ENCODE measurements at places on chromosomes 13 and 19. TPM values are rescaled to one million over a fixed set of nuclear protein-coding genes. Genes with fewer than 3 reads are reported as not detected.

- DNase-seq = no peak
- H3K4me3 ChIP-seq = no peak overlapping the region
- peaks cover 6% of the 10 kb centered on the region for H3K36me3 ChIP-seq
- H3K27me3 ChIP-seq = no peaks in the 10 kb centered on the region
Observed at GRCh38 chr19:6273701-6274601, 5.8 kb downstream of the MLLT1 start.

Gene PSG7
- total RNA-seq = not detected

Gene AZU1
- total RNA-seq = 1.8 TPM

DNA sequence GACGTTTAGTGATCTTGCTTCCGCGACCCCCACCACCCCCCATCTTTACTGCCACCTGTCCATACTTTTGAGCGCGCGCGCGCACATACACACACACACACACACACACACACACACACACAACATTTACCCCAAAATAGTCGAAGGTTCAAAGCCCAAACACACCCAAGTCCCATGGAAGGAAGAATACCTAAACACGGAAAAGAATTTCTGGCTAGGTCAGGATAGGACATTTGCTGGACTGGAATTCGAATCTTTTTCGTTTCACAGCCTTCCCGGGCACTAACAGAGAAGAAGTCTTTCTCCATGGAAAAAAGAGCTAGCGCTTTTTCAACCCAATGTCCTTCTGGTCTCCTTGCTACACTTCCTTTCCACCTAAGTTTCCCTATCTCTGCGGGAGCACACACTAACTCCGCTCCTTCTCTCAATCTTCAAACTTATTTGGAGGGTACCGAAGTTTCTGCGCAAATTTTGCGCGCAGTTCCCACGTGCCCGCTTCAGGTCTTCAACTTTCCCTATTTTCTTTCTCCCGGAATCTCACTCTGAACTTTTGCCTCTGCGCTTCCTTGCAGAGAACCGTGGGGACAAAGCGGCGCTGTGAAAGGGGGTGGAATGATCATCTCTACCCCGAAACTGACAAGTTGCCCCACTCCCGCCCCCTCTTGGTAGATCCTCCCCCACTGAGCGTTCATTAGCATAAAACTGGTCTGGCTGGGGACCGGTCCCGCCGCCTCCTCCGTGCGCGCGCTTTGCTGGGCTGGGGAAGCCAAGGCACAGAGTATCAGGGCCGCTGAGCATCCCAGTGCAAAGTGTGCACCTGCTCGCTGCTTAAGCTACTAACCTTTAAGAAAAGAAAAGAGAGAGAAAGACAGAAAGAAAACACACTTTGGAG lies 2.7 kb downstream of the DACH1 start:
- peak overlapping the region; percentile 56 for H3K4me3 ChIP-seq
- peaks cover 12% of the 10 kb centered on the region for H3K27me3 ChIP-seq
- no peak overlapping the region for H3K27ac ChIP-seq
- DNase-seq = no peak

GRCh38 chr13:44266305-44266704 lies 107.3 kb upstream of the SERP2 start:
- no peaks in the 10 kb centered on the region for H3K36me3 ChIP-seq
- H3K4me3 ChIP-seq = no peak overlapping the region
- no peak overlapping the region for H3K27ac ChIP-seq

DNA sequence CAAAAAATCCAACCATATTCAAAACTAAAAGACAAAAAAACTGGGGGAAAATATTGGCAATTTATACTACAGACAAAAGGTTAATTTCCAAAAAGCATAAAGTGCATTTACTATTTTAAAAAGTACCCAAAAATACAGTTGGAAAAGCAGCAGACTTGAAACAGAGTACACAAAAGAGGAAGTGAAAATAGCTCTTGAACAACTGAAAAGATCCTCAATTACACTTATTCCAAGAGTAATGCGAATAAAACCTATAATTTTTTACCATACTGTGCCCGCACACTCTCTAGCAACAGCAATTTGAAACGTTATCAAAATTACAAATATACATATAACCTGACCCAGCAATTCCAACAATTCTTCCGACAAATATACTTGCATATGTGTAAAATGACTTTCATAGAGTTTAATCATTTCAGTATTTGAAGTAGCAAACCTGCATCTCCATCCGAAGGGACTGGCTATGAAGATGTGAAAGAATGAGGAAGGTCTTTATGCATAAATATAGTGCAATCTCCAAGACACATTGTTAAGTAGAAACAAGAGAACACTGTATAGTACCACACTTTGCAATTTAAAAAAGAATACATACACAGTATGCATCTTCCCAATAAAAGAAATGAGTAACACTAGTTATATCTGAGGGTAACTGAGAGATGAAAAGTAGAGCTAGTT lies 25.4 kb downstream of the ALG5 start:
- no peaks in the 10 kb centered on the region for H3K4me1 ChIP-seq
- no peak for DNase-seq
- H3K27ac ChIP-seq = no peak overlapping the region
- no peak overlapping the region for H3K4me3 ChIP-seq
- no peaks in the 10 kb centered on the region for H3K27me3 ChIP-seq

DNA sequence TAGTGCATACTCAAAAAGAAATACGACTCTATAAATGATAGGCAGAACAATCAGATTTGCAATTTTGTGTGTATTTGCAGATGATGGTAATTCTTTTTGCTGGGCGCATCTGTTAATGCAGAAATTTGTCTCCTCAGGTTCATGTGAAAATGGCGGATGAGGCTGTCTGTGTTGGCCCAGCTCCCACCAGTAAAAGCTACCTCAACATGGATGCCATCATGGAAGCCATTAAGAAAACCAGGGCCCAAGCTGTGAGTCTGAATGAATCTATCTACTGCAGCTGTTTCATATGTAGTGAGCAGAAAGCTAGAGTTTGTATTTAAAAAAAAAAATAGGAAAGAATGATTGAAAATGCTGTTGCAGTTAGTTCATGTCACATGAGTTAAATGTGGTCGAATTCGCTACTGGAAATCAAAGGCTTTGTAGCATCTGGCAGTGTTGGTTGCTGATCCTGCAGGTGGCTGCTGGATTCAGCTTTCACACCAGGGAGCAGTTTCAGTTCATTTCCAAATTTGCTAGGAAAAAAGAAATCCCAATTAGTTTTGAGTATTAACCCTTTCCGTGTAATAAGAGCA lies 66.0 kb downstream of the PCCA start:
- H3K27me3 ChIP-seq = no peaks in the 10 kb centered on the region
- H3K36me3 ChIP-seq = peaks cover 2% of the 10 kb centered on the region
- H3K27ac ChIP-seq = no peak overlapping the region
- H3K4me1 ChIP-seq = no peaks in the 10 kb centered on the region

Gene CTXN1
- total RNA-seq = not detected

DNA sequence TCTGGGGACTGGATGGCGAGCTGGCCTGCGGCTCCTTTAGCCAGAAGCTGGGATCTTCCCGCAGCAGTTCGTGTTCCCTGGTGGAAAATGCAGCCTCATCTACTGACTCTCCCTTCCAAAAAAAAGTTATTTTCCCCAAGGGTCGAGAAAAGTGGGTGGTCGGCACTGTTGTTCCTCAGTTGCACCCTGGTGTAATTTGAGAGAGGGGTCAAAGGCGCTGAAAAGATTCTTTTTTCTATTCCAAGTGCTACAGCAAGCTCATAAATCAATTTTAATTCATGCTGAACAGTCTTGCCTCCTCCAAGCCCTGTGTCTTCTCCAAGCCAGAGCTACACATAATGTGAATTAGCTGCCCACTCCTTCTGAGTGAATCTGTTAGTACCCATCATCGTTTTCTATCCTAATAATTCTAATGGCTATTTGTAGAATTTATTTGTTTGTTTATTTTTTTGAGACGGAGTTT lies 774 bp downstream of the SLC25A15 start:
- H3K27ac ChIP-seq = peak overlapping the region; percentile 37
- H3K27me3 ChIP-seq = no peaks in the 10 kb centered on the region
- peaks cover 5% of the 10 kb centered on the region for H3K36me3 ChIP-seq
- peak overlapping the region; percentile 59 for H3K4me3 ChIP-seq
- DNase-seq = no peak
- H3K4me1 ChIP-seq = peaks cover 15% of the 10 kb centered on the region

GRCh38 chr19:42285541-42285941 lies 16.4 kb upstream of the PRR19 start:
- DNase-seq = no peak
- peaks cover 48% of the 10 kb centered on the region for H3K4me1 ChIP-seq
- H3K27me3 ChIP-seq = no peaks in the 10 kb centered on the region
- peaks cover 36% of the 10 kb centered on the region for H3K36me3 ChIP-seq
- H3K4me3 ChIP-seq = no peak overlapping the region

Gene GPALPP1
- 32.4 TPM for total RNA-seq

Gene SLC10A2
- total RNA-seq = not detected

DNA sequence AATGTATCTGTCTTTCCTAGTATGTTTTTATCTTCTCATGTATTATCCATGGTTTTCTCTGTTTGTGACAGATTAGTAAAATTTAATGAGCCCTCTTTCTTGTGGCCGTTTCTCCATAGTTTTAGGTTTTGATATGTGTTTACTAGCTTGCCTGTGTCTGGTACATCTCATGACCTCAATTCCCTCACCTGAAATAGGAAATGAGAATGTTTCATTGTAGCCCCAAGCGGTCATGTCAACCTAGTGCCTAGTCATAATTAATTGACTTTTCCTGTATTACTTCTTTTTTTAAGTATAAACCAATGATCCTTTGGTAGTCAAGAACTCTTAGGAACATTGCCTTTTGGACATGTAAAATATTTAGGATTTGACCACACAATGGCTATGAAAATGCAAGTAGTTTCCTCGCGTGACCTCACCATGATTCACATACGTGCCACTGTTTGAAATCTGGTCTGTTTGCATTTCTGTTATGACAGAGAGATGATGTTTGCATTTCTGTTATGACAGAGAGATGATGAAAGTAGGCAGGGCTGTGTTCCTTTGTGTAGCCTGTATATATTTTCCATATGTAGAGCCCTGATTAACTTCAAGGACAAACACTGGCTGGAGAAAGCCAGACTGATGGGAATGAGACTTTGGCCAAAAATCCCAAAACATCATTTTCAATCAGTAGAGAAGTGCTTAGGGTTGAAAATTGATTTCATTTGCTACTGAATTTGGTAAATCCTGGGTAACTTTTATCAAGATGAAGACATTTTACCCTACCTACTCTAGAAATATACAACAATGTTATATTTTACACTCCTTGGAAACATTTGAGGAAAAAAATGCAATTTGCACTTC lies 104.8 kb downstream of the TNFRSF19 start:
- H3K4me3 ChIP-seq = no peak overlapping the region
- no peak overlapping the region for H3K27ac ChIP-seq
- H3K27me3 ChIP-seq = peaks cover 8% of the 10 kb centered on the region
- no peak for DNase-seq
- no peaks in the 10 kb centered on the region for H3K36me3 ChIP-seq

Gene PIK3R2
- 26.4 TPM for total RNA-seq

Gene ERICH6B
- not detected for total RNA-seq

- peak overlapping the region; percentile 73 for H3K27ac ChIP-seq
- H3K36me3 ChIP-seq = peaks cover 2% of the 10 kb centered on the region
- H3K4me3 ChIP-seq = peak overlapping the region; percentile 15
- no peak for DNase-seq
- no peaks in the 10 kb centered on the region for H3K27me3 ChIP-seq
Observed at GRCh38 chr13:41004875-41005693, 14.0 kb downstream of the ELF1 start.

DNA sequence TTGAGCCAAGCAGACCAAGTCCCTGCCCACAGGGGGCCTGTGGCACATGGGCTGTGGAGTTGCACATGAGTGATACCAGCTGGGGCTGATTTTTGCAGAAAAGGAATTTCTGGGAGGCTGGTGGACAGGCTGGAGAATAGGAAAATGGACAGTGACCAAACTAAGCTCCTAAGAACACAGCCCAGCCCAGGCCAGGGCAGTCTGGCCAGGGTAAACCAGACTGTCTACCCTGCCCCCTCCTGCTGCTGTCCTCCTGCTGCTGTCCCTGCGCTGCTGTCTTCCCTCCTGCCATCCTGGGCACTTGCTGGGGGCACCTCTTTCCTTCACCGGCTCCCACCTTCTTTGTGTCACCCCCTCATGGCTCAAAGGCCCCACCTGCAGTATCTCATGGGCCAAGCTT lies 219.2 kb downstream of the ZIC5 start:
- no peak for DNase-seq
- no peak overlapping the region for H3K27ac ChIP-seq
- H3K36me3 ChIP-seq = no peaks in the 10 kb centered on the region
- no peak overlapping the region for H3K4me3 ChIP-seq
- no peaks in the 10 kb centered on the region for H3K27me3 ChIP-seq

- peaks cover 4% of the 10 kb centered on the region for H3K27me3 ChIP-seq
- H3K4me3 ChIP-seq = no peak overlapping the region
- H3K36me3 ChIP-seq = no peaks in the 10 kb centered on the region
Observed at GRCh38 chr13:20185366-20186056, 7.2 kb downstream of the GJB2 start.

- H3K27ac ChIP-seq = no peak overlapping the region
- no peaks in the 10 kb centered on the region for H3K4me1 ChIP-seq
- H3K4me3 ChIP-seq = no peak overlapping the region
- peaks cover 56% of the 10 kb centered on the region for H3K36me3 ChIP-seq
- DNase-seq = no peak
Observed at GRCh38 chr19:48914181-48914580, 14.1 kb downstream of the NUCB1 start.

- H3K27ac ChIP-seq = no peak overlapping the region
- no peak for DNase-seq
- no peaks in the 10 kb centered on the region for H3K36me3 ChIP-seq
- H3K4me3 ChIP-seq = no peak overlapping the region
- H3K27me3 ChIP-seq = no peaks in the 10 kb centered on the region
Observed at GRCh38 chr19:6062961-6063575, 47.2 kb downstream of the RFX2 start.

DNA sequence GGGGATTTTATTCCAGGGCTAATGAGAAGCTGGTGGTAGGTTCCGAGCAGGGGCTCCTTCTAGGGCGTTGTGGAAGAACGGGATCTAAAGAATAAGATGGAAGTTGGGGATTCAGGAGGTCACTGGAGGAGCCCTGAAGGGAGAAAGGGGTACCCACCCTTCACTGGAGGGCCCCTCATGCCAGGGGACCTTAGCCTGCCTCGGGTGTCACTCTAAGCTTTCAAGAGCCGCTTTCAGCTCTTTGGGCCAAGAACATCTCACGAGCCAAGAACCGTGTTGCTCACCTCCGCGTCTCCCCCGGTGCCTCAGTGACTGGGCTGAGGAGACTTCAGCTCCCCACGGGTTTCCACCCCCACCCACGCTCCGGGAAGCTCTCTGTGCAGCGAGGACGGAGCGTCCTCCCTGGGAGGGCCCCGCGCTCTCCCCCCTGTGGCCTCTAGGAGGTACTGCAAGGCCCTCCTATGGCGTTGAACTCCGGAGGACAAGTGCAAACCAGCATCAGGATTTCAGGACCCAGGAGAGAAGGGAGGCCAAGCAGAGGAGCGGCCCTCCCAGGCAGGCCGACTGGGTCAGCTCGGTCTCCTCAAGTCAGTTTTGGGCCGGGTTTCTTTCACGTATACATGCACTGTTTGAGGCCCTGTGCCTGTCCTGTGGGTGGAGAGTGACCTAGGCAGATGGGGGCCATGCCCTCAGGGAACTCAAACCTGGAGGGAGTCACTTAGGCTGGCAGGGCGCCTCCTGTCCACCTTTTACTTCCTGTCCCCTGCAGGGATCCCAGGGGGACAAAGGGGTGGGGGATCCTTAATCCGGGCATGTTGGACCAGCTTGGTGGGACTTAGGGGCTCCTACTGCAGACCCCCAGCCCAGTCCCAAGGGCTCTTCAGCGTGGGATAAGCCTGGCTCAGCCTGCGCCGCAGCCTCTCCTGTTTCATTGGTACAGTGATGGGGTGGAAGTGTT lies 5.1 kb upstream of the KRTDAP start:
- DNase-seq = peak; percentile 80
- H3K27me3 ChIP-seq = no peaks in the 10 kb centered on the region
- H3K27ac ChIP-seq = no peak overlapping the region
- H3K4me1 ChIP-seq = peaks cover 8% of the 10 kb centered on the region
- no peak overlapping the region for H3K4me3 ChIP-seq
